ENCODE measurements at places on chromosomes 4 and X.

DNA sequence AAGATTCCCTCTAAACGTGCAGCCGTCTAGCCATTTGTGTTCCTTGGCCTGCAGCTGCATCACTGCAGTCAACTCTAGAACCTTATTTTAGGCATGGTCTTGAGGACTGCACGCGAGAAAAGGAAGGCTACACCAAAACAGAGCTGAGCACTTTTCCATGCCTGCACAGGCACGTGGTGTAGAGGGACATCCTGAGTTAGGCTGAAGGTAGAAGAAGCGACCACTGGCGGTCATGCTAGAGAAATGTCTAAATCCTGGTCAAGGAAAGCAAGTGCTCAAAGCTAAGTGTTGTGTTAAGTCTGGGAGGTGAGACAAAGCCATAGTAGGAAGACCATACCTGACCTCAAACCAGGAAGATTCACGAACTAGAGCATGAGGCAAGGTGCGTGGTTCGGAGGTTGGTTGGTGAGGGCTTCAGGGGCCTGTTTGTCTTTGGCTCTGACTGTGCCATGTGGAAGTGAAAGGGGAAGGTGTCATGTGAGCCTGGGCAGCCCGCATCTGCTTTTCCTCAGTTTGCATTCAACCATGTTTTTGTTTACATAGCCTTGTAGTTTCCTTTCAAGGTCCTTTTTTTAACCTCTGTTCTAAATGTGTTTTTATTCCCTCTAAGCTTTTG lies 203.8 kb downstream of the AASDH start:
- DNase-seq = no peak

DNA sequence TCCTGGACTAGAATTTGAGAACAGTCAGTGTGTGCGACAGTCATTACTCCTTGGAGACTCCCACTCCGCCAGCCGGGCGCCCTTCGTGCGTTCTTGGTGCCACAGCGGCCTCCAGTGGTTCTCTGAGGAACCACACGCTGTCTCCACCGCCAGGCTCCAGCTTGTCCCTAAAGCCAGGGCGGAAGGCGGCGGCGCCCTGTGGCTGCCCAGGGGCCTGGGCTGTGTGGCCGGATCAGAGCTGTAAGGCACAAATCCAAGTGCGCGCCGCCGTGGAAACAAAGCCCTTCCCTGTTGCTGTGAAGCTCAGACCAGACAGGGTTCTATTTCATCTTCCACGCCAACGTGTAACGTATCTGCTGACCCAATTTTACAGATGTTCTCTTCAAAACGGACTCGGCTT lies 34.2 kb downstream of the IDS start:
- DNase-seq = no peak

DNA sequence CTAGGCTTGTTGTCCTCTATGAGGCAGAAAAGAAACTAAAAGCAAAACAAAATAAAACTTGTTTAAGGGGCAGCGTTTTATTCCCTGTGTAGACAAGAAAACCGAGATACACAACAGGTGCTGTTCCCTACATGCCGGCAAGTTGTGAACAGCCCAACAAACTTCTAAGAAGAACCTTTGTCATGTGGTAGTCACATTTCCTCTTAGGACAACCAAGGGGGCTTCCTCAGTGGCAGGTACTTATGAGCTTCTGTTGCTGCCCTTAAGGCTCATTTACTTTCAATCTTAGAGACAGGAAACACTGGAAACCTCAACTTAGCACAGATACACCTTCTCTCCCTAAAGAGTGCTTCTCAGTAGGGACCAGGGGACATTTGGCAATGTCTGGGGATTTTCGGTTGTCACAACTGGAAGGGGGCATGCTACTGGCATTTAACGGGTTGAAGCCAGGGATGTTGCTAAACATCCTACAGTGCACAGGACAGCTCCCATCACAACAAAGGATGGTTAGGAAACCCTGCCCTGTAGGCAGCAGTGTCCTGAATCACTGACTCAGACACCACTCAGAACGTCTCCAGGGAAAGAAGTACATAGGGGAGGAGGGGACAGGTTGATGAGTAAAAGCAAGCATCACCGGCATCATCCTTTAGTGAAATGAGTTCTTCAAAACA lies 111.0 kb downstream of the ASB9 start:
- no peak for DNase-seq

- DNase-seq = no peak
These were observed 532.0 kb upstream of the SPANXN1 start for GRCh38 chrX:144715337-144715736.

- no peak for DNase-seq
These were observed 492.5 kb upstream of the INTU start for GRCh38 chr4:127140306-127140705.

DNA sequence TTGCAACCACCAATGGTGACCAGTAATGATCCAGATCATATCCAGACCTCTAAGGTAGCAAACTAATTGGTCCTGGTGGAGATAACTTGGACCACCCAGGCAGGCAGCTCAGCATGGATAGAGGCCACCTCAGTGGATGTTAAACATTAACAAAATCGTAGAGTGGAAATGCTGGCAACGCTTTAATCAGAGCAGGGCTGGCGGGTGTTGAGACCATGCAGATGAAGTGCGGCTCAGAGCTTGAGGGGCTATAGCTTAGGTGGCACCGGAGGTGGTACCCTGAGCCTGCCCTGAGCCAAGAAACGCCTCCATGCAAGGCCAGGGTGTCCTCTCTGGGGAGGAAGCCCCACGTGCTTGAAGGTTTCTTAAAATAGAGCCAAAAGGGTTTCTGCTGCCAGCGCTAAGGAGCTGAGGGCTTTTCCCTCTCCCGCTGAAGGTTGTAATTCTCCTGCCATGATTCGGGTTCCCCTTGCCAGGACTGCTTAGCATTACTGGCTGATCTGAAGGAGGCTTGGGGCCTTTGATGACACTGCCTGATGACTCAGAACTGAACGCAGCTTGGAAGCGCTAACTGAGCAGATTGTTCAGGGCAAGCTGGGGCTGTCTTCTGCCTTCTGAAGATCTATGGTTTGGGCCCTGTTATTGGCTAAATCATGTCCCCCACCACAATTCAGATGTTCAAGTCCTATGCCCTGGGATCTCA lies 177.8 kb upstream of the ATP6AP2 start:
- peak; percentile 1 for DNase-seq

GRCh38 chr4:143185253-143186107 lies 763 bp downstream of the USP38 start:
- DNase-seq = no peak

- no peak for DNase-seq
These were observed 58.7 kb upstream of the GPM6B start for GRCh38 chrX:13875572-13875971.

- DNase-seq = no peak
These were observed 750.5 kb upstream of the HTR2C start for GRCh38 chrX:113833096-113834055.

- DNase-seq = no peak
These were observed 15.6 kb downstream of the ATP2B3 start for GRCh38 chrX:153533091-153533490.

DNA sequence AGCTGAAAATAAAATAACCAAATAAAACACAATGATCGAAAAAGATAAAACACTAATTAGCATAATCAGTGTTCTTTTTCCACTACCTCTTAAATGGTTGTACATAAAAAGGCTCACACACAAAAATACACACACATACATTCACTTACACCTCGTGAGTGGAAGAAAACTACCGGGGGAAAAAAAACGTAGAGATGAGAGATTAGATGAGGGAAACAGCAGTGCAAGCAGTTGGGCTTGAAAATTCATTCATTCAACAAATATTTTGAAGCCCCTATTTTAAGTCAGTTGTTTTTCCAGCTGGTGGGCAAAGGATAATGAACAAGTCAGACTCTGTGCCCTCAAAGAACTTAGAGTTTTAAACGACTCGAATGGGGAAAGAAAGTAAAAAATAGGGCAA lies 1.0 kb downstream of the TBCK start:
- DNase-seq = no peak

DNA sequence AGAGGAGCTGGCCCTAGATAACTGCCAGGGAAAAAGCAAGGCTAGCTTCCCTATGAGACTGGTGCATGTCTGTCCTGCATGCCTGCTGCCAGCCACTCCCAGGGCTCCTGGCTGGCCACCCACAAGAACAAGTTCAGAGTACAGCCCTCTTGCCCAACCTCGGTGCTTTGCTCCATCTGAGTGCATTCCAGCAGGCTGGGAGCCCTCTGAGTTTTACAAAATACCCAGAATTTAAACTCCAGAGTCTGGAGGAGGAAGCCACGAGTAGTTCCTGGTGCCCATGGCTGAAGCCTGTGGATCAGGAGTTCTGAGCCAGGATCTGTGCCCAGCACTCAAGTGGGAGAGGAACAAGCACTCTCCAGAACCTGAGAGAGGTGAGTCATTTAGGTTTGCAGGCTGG lies 111.6 kb downstream of the MAGEE2 start:
- no peak for DNase-seq

DNA sequence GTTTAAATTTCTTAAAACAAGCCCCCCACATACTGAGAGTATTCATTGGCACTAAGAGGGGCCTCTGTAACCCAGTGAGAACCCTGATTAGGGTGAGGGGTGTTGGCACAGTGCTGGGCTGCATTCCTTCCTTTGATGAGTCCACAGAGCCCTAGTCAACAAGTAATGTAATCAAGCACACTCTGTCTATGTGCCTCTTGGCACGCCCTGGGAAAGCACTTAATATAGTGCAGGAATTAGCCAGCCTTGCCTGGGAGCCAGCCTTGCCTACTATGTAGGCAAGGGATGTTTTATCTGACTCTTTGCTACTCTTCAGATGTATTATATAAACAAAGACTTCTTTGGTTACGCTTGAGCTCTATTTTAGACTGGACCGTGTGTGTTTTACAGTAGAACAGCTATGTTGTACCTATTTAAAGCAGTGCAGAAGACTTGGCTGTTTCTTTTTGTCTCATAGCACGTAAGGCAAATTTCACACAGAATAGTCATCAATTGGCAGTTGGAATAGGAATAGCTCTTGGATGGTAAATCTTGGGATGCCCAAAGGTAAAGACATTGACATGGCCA lies 64.3 kb downstream of the FRAS1 start:
- DNase-seq = no peak

DNA sequence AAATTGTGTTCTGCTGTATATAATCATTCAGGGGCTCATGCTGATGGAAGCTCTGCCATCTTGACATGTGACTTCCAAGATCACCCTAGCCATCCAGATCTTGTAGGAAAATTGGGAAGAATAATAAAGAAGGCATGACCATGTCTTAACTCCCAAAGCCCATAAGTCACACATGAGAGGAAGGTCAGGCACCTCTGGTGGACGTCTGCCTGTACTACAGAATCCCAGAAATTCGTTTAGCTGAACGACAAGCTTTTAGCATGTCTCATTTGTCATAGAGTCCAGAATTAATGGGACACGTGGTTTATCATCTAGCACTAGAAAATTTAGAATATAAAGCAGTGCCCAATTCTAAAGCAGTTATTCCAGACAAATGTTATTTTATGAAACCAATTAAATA lies 212.7 kb downstream of the CENPC start:
- DNase-seq = no peak

DNA sequence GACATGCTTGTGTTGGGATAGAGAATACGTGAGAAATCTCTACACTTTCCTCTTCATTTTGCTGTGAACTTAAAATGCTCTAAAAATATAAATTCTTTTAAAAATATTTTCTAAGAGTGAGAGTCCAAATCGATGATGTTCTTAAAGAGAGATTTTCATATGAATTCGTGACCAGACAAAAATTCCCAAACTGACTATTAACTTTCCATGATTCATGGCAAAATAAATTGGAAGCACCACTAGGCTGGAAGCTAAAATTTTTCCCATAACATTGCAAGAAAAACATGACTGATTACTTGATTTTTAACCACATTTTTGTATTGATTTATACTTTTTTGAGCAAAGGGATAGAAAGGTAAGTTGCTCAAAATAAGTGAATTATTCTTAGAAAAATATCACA lies 201.1 kb downstream of the ANTXR2 start:
- DNase-seq = no peak

- no peak for DNase-seq
These were observed 537.4 kb upstream of the PCDH7 start for GRCh38 chr4:30182786-30183185.

DNA sequence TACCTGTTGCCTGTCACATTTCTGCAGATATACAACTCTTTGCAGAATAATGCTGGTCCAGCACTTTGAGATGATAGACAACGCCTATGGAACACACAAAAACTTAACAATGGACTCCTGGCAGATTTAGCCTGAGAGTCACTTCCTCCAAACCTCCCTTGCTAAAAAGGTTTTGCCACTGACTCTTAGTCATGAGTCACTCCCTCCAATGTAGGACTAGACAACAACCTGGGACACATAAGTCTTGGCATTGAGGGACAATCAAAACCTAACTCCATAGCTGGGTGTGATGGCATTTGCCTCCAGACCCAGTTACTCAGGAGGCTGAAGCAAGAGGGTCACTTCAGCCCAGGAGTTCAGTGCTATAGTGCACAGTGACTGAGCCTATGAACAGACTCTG lies 22.0 kb upstream of the EIF4E start:
- DNase-seq = no peak

GRCh38 chr4:38411092-38411491 lies 252.9 kb upstream of the KLF3 start:
- DNase-seq = no peak

DNA sequence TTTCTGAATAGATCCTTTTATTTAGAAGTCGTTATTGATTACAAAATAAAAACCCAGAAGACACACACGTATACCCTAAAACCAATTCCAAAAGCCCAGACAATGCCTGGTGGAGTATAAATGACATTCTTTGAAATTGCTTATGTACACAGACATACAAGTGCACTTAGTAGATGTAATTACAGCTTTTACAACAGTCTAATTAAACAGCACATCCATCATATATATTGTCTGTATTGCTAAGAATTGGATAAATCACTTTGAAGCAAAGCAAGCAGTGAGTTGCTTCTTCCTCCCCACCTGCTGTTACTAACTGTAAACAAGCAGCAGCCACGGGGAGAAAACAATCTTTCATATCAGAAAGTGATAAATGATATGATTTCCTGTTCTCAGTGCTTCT lies 645.7 kb downstream of the TLL1 start:
- no peak for DNase-seq

- no peak for DNase-seq
These were observed 136.0 kb downstream of the UGT8 start for GRCh38 chr4:114734594-114734993.

DNA sequence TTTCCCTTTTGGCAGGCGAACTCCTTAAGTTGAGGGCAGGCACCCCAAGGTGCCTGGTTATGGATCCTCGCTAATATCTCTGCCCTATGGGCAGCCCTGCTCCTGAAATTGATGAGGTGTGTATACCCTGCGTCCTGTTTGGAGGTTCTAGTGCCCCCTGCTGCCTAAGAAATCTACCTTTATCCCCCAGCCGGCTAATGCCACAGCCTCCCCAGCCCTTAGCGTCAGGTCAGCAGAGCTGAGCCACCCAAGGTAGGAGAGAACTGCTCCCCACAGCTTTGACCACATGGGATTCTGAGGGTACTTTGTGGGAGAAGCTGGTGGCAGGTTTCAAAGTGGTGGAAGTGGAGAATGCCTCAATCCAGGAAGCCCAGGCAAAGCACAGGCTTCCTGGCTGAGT lies 50.8 kb downstream of the ANAPC4 start:
- no peak for DNase-seq

GRCh38 chr4:99202536-99202935 lies 16.5 kb downstream of the ADH6 start:
- no peak for DNase-seq

GRCh38 chr4:84753321-84753972 lies 170.5 kb downstream of the CDS1 start:
- no peak for DNase-seq

Data from AG04450 (cell line).